ENCODE measurements at places on chromosomes 5 and 9.
A peak's percentile ranks its signal among the peaks of the same experiment; 100 is the strongest.

DNA sequence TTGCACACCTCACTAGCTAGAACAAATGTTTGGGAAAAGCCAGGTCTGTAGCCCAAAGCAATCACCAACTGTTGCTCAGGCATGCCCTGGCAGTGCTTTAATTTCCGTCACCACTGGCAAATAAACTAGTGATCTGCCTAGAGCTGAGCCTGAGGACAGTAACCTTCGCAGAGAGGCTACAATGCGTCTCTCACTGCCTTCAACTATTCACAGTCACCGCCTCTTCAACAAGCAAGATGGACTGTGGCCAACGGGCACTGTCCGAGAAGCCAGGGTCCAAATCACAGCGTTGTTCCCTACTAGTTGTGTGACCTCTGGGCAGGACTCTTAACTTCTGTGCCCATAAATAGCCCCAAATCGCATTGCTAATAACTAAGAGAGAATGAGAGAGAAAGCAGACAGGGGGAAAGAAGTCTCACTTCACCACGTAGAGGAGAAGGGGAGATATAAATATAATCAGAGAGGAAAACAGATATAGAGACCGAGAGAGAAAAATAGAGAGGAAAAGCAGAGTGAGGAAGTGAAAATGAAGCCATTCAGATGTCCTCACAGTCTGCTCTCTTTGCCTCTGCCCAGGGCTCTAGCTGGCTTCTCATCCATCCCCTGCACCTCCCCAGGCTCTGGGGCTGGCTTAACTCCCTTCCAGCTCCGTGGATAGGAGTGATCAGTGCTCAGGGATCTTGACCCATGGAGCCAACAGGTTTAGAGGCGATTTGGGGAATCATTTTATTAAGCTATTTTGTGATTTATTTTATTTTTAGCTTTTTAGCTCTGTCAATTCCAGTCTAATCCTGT is 157.9 kb downstream of the ZDHHC21 start:
- no peak for DNase-seq

GRCh38 chr5:178324481-178325310 is 92.1 kb upstream of the PHYKPL start:
- DNase-seq: no peak

DNA sequence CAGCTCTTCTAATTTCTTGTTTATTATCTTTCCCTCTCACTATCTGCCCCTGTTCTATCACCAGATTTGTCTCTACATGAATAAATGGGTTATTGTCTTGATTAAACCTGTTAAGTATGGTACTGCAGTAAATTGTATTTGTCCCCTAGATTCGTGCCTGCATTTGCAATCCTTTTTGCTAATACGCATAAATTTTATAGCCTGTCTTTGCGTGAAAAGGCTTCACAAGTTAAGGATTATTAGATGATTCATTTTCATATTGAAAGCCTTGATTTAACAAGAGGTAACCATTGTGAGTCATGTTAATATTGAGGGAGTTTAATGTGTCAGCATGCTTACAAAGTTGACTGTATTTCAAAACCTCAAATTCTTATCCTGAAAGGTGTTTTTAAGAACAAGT is 204.6 kb downstream of the PCSK1 start:
- DNase-seq: peak; percentile 41

DNA sequence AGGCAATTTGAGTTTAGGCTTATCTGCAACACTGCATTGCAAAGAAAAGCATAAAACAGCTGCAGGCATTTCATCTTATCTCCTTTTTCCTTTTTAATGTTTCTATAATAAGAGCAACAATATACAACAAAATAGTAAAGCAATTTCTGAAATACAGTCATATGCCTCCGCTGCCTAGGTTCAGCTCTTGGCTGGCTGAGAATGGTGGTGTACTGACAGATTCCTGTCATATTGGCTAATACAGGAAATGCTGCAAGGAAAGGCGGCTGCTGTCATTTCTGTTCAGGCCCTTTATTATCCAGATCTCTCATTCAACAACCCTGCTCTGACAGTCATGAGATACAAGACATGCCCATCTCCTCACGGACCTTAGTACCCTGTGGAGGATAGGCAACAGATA is 677.0 kb downstream of the TAF11L14 start:
- no peak for DNase-seq

DNA sequence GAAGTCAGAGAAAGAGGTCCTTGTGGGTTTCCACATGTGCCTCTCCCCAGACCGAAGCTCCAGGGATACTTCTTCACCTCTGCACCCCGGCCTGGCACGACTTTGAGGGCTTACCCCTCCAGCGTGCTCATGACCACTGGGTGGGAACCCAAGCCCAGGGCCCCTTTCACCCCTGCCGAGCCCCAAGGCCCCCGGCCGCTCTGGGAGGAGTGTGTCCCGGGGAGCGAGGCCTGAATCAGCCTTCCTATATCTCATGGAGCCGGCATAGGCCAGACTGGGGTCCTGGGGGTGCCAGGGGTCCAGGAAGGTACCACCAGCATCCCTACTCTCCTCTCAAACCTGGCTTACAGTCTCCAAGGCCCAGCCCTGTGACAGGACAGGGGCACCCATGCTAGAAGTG is 17.1 kb downstream of the TERT start:
- DNase-seq: no peak

DNA sequence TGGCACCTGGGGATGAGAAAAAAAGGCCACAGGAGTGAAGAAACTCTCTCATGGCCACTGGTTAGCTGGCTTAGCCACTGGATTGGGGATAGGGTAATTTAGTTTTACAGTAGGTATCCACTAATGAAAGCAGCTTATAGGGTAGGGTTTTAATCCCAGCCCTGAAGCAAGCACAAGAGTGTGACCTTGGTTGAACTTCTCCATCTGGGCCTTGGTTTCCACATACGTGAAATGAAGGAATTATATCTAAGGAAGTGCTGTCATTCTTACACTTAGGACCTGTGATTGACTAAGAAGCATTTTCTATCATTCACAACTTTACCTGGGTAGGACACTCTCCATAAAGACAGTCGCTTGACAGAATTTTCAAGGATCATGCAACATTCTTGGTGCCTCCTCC is 49.6 kb downstream of the FAT2 start:
- no peak for DNase-seq
